ENCODE measurements at places on chromosomes 6 and 20.

- DNase-seq, result no peak
Measured at GRCh38 chr6:131223416-131223815, 88.1 kb downstream of the AKAP7 start.

- DNase-seq, result no peak
Measured at GRCh38 chr6:70998148-70998547, 41.3 kb upstream of the B3GAT2 start.

DNA sequence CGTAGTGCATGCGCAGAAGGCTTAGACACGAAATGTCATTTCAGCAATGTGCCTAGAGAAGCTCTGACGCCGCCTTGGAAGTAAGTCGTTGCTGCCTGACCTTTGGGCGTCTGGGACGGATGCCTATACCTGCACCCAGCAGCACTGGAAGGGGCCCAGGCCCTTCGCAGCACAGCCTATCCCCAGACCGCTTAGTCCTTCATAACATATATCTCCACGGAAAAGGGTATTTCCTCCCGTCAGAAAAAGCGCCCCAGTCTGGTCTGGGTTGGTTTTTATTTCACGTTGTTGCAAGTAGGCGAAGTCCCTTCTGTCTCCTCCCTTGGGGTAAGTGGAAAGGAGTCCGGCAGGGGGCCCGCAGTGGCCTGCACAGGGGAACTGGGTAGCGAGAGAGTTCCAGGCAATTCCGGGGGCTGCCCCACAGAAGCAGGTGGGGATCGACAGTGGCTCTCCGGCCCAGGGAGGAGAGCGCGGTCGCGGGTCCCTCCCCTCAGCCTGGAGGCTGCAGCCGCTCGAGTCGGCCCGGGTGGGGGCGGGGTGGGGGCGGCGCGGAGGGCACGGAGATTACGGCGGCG, 559 bp upstream of the EYA4 start:
- DNase-seq, result no peak

- DNase-seq, result peak; percentile 79
Measured at GRCh38 chr6:39166189-39166911, 51.4 kb upstream of the SAYSD1 start.

GRCh38 chr6:36612101-36612625, 18.0 kb downstream of the SRSF3 start:
- no peak for DNase-seq

DNA sequence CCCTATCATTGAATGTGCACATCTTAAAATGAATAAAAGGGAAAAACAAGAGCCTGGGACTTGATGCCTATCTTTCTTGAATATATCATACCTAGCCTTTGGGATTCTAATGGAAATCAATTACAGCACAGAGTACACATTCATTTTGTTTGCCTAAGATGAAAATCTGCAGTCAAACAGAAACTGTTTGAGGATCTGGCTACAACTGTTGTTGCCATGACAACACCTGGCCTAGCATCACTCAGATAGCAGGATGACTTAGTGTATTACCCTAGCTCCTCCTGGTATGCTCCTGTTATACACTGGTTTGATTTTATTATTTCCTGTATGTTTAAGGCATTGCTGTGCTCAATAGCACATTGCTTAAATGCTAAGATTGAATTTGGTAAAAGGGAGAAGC, 71.5 kb upstream of the LAMP5 start:
- no peak for DNase-seq

- no peak for DNase-seq
Measured at GRCh38 chr6:10033223-10033829, 381.5 kb downstream of the TFAP2A start.

GRCh38 chr20:45235995-45236394, 14.8 kb downstream of the SEMG2 start:
- DNase-seq, result no peak

DNA sequence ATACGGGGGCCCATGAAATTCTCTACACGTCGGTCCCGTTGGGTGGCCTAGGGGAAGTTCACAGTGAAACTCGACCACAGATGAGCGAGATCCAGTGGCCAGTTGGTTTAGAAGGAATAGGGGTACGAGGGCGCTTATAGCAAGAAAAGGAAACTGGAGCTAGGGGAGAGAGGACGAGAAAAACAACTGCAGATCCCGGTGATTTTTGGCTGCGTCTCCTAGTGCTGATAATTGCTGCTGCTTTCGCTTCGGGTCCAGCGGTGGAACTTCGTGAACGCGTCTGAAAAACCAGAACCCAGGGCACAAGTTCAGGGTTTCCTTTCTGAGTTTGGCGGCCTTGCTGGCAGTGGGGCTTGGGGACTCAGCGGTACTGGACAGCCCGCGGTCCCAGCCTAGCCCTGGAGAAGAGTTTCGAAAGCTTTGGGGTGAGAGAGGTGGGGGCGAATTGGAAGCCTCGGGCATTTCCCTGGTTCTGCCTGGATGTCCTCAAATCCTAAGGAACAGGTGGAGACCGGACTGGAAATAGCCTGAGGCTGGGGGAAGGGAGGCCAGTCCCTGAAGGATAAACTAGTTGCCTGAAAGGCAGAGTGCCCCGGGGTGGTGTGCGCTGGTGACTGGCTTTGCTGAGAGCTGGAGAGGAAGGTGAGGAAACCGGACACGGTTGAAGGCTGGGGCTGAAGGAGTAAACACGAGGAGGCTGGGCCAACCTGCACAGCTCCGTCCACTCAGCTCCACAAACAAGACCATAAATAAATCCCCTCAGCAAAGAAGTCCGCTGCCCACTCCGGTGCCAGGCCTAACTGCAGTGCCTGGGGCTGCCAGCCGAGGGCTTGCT, 793 bp downstream of the GMPR start:
- DNase-seq, result no peak

GRCh38 chr6:105771313-105771970, 314.7 kb upstream of the PRDM1 start:
- no peak for DNase-seq

GRCh38 chr20:9276966-9277468, 208.1 kb downstream of the PLCB4 start:
- DNase-seq, result no peak

DNA sequence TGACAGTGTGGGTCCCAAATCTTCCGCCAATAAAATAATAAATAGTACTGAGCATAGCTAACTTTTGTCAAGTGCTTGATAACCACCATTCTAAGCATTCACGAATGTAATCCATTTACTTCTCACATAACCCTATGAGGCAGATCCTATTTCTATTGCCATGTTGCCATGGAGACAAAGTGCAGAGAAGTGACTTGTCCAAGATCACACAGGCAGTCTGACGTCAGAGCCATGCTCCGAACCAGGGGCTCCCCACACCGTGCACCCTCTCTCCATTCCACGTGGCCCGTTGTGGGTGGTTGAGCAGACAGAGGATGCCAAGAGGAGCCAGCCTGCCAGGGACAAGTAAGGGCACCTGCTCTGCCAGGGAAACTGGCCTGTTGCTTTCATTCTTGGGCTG, 38.9 kb downstream of the CDH22 start:
- DNase-seq, result no peak

DNA sequence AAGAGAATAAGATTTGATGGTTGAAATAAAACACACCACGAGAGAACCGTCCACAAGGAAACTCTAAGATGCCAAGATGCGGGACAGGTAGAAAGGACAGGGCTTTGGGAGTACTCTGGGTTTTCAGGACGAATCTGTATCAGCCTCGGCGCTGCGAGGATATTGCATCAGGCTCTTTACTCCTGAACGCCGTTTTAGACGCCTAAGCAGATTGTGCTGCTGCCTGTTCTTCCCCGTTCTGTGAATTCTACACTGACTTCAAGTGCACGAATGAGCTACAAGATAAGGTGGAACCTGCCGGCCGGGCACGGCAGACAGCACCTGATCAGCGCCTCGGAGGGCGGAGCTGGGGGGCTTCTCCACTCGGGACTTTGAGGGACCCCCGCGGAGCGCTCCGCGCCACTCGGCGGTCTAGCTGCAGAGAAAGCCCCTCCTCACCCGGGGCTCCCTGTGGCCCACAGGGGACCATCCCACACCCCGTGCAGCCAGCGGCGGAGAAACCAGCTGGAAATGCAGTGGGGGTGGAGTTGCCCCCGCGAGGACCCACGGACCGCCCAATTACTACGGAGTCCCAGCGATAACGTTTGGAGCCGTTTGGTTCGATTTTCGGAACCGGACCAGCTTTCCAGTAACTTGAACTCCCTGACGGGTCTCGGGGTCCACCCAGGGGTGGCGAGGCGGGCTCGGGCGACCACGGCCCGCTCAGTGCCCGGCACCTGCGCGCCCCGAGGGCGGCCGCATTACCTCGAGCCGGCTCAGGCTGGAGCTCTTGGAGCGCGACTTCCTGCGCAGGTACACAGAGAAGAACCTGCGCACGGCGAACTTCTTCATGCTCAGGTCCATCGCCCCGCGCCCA, 646 bp downstream of the RPS6KA2 start:
- DNase-seq, result peak; percentile 17

- DNase-seq, result no peak
Measured at GRCh38 chr6:44054721-44055559, 72.3 kb downstream of the MRPL14 start.

GRCh38 chr6:390914-391558, 516 bp upstream of the IRF4 start:
- no peak for DNase-seq

DNA sequence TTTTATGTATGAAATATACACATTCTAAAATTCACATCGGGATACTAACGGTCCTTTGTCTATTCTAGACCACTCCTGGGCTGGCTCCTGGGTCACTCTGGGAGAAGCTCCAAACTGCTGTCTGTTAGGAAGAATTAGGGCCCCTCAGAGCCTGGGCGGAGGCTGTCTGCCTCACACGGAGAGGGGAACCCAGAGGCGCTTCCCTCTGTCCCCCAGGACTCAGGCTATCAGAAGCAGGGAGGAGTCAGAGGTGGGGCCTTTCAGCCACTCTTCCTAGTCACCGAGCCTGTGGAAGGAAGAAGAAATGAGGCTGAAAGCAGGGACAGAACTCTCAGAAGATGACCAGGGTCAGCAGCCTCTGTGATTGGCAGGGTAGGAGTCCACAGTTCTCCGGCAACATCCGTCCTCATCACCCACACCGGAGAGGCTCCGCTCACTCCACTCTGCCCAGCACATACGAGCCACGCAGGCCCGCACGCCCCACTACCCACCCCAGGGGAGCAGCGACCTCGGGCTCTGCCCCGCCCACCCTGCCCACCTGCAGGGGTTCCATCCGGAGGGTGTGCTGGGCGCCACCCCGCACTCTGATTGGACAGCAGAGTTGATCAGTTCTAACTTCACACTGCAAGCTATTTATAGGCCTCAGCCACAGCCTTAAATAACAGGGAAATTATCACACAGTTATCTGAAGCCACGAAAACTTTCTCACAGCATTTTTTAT, 182.1 kb upstream of the AFDN start:
- no peak for DNase-seq

DNA sequence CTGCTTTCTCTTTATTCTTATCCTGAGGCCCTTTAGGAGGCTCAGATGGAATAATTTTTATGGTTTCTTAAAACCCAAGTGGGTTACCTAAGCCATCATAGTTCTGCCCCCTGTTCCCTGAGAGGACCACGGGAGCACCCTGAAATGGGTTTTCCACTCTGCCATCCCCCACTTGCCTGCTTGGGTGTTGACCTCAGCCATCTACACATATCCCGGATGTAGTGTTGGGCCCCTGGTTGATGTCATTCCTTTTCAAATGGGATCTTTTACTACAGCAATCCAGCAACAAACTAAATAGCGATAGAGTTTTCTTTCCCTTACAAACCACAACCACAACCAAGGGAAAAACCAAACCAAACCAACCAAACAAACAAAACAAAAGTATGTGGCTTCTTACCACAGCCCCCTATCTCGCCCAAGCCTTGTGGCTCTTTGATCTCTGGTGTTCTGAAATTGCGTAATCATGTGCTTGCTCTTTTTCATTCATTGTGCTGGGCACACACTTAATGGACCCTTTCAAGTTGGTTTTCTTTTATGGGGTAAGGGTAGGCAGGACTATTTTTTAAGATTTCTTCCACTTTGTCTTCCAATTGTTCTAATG, 154.9 kb downstream of the ESR1 start:
- DNase-seq, result no peak

GRCh38 chr6:164086076-164086887, 671.8 kb downstream of the QKI start:
- no peak for DNase-seq

GRCh38 chr6:22656706-22657351, 87.5 kb downstream of the HDGFL1 start:
- no peak for DNase-seq

GRCh38 chr6:153994004-153994403, 45.0 kb upstream of the OPRM1 start:
- DNase-seq, result no peak

DNA sequence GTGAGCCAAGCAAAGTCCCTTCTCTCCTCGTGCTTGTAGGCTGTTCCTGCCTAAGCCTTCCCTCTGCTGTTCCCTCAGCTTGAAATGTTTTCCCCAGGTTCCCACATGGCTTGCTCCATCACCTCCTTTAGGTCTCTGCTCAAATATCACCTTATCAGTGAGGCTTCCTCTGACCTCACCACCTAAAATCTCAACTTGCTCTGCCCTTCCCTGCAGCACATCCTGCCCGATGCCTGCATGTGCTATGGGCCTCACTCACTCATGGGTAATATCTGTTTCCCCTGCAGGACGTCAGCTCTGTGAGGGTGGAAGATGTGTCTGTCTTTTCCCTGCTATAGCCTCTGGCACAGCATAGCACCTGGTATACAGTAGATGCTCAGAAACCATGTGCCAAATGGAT, 29.9 kb upstream of the FKBP1A start:
- DNase-seq, result no peak

DNA sequence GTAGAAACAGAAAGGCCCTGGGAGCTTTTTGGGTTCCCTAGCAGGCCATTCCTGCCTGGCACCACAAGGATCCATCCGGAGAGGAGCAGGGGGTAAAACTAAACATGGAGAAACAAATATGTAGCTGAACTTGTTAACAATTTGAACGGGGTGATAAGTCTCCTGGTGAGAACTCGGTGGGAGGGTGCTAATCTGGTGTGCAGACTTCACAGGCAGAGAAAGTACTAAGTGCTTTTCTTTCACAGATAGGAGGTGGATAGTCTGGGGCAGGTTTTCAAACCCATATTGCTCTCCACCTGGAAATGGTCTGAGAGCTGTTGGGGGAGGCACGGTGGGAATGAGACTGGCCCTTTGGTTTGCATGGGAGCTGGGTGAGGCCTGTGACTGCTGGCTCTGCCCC, 196.3 kb upstream of the FUT9 start:
- no peak for DNase-seq

DNA sequence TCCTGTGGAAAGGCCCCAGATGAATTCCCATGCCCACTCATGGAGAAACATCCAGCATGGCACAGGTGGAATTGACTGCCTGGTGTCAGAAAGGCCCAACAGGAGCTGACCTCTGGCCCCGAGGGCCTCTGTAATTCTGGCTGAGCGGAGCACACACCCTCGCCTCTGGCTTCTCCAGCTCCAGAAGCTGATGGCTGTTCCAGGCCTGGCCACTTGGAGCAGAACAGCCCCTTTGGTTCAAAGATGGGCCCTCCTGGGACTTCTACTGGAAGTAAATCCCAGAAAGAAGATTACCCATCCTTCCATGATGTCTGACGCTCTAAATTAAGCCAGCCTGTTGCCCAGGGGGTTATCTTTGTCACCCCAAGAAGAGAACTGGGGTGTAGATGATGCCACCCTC, 275.1 kb upstream of the CDH4 start:
- DNase-seq, result no peak

DNA sequence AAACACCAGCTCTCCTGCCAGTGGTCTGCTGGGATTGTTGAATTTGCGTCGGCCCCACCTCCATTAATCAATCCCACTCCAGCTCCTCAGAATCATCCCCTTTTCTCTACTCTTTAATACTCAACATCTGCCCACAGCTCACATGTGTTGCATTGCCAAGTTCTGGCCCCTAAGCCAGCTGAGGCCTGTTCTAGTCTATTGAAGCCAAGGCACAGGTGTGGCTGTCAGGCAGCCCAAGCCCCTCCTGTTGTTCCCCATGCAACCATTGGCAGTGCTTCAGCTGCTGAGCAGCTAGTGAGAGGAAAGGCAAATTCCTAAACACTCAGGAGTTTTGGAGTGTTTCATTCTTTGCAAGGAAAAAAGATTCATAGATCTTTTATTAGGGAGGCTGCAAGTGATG, 128.0 kb upstream of the NT5E start:
- DNase-seq, result no peak

Measured in activated T-cell treated with anti-CD3 and anti-CD28 coated beads for 1 hour (primary cell).